ENCODE measurements at places on chromosomes 7 and 10.

GRCh38 chr7:71278257-71278656 is 146.3 kb downstream of the GALNT17 start:
- no peak for DNase-seq

GRCh38 chr7:94261067-94261466 is 133.6 kb upstream of the COL1A2 start:
- DNase-seq, result no peak

- DNase-seq, result no peak
Observed at GRCh38 chr7:17680943-17681351, 259.3 kb downstream of the SNX13 start.

GRCh38 chr10:91829268-91829667 is 31.0 kb downstream of the TNKS2 start:
- no peak for DNase-seq

GRCh38 chr7:158055726-158056510 is 531.7 kb downstream of the PTPRN2 start:
- DNase-seq, result no peak

GRCh38 chr7:72080341-72080766 is 331.8 kb downstream of the CALN1 start:
- DNase-seq, result no peak
